Effector memory CD8-positive, alpha-beta T cell (primary cell): ENCODE measurements at places on chromosomes 13 and 19.

GRCh38 chr13:52195401-52195837 is 36.0 kb upstream of the NEK3 start:
- DNase-seq, result peak; percentile 56
- peak overlapping the region; percentile 96 for H3K4me3 ChIP-seq
- H3K4me1 ChIP-seq, result peaks cover 15% of the 10 kb centered on the region

GRCh38 chr13:48125794-48126228 is 30.9 kb upstream of the MED4 start:
- H3K4me1 ChIP-seq, result peaks cover 8% of the 10 kb centered on the region
- no peak overlapping the region for H3K4me3 ChIP-seq
- no peak overlapping the region for H3K27ac ChIP-seq
- peaks cover 4% of the 10 kb centered on the region for H3K36me3 ChIP-seq

DNA sequence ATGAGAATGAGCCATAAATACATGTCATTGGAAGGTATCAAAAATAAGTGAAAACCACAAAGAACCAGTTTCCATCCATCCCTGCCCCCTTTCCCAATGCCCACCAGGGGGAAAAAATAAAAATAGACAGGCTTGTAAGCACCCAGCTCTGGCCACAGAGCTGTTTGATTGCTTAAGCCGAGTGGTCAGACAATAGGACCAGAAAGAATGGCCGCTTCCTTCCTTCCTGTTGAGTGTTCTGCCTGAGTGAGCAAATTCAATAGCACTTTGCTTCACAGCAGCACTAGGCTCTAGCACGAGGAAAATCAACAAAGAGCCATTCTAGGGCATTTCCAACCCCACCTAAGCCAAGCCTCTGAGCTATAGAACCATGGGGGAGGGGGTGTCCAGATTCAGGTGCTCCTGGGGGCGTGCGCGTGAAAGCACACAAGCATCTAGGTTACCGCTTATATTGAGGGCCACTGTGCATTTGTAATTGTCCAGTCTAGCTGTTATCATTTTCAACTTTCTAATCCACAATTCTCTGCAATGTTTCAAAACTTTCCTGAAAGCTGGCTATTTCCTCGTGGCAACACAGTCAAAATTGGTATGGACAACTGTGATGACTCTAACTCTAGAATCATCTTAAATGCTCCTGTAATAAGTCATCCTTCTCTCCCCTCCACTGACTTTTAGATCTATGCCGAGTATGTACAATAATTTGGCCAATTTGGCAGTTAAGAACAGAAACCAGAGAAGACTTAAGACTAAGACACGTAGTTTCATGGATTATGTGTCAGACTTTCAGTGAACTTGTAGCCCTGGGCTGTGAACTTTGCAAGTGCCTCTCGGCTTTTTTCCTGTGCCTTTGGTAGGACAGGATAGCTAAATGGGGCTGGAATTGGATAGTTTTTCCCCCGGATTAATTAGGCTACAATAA is 64.3 kb downstream of the SPRY2 start:
- no peaks in the 10 kb centered on the region for H3K4me1 ChIP-seq
- H3K4me3 ChIP-seq, result no peak overlapping the region
- H3K36me3 ChIP-seq, result no peaks in the 10 kb centered on the region
- DNase-seq, result no peak
- no peak overlapping the region for H3K27ac ChIP-seq
- no peaks in the 10 kb centered on the region for H3K27me3 ChIP-seq

- no peaks in the 10 kb centered on the region for H3K36me3 ChIP-seq
- H3K27ac ChIP-seq, result no peak overlapping the region
- H3K4me3 ChIP-seq, result no peak overlapping the region
- H3K4me1 ChIP-seq, result no peaks in the 10 kb centered on the region
Measured at GRCh38 chr13:110237875-110238817, 68.8 kb downstream of the COL4A1 start.

- H3K4me3 ChIP-seq, result no peak overlapping the region
- no peak overlapping the region for H3K27ac ChIP-seq
- no peaks in the 10 kb centered on the region for H3K4me1 ChIP-seq
- H3K36me3 ChIP-seq, result no peaks in the 10 kb centered on the region
- DNase-seq, result no peak
- H3K27me3 ChIP-seq, result peaks cover 38% of the 10 kb centered on the region
Measured at GRCh38 chr13:75079226-75079625, 402.7 kb downstream of the TBC1D4 start.

GRCh38 chr19:12996406-12997094 is 1.3 kb downstream of the NFIX start:
- peaks cover 9% of the 10 kb centered on the region for H3K4me1 ChIP-seq
- H3K27me3 ChIP-seq, result peaks cover 56% of the 10 kb centered on the region
- peaks cover 13% of the 10 kb centered on the region for H3K36me3 ChIP-seq
- DNase-seq, result no peak
- H3K4me3 ChIP-seq, result peak overlapping the region; percentile 84
- no peak overlapping the region for H3K27ac ChIP-seq

DNA sequence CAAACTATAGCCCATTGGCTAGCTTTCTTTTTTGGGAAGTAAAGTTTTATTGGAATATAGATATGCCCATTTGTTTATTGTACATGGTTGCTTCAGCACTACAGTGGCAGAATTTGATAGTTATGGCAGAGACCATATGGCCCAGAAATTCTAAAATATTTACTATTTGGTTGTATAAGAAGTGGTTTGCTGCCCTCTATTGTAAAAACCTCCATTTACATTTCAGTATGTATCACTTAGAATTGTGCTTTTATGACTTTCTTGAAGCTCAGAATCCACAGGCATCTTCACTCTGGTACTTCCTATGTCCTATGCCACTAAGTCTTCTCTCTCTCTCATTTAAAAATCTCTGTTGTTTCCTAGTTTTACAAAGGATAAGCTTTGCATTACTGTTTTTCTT is 37.7 kb downstream of the DLEU7 start:
- H3K36me3 ChIP-seq, result no peaks in the 10 kb centered on the region
- no peaks in the 10 kb centered on the region for H3K27me3 ChIP-seq
- H3K4me1 ChIP-seq, result peaks cover 5% of the 10 kb centered on the region
- DNase-seq, result no peak

DNA sequence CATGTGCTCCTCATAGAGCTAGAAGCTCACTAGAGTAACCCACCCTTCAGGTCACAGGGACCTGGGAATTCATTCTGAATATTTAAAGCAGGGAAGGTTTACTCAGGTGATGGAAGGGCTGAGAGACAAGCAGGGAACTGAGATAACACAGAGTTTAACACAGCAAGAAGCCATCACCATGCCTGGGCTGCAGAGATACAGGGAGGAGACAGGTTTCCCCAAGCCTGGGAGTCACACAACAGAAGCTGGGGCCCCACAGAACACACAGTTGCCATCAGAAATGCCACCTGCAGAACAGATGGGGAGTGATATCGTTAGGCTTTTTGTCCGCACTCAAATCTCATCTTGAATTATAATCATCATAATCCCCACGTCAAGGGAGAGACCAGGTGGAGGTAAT is 7.9 kb upstream of the CYSLTR2 start:
- H3K4me3 ChIP-seq, result no peak overlapping the region
- H3K4me1 ChIP-seq, result peaks cover 2% of the 10 kb centered on the region
- H3K27me3 ChIP-seq, result peaks cover 5% of the 10 kb centered on the region
- no peak for DNase-seq

DNA sequence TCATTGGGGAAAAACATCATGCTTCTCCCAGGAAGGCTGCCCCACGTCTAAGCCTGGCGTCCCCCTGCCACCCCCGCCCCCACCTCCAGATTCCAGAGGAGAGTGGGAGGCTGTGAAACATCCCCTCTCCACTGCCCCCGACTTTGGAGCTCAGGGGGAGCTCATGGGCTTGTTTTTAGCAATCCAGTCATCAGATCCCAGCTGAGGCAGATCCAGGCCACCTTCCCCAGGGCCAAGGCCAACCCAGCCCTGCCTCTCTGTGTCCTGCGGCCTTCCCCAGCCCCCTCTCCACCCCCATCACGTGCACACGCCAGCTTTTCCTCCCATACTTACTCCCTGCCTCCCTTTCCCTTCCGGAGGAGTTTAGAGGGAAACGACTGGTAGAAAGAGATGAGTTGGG is 38.8 kb downstream of the SHISA2 start:
- H3K27me3 ChIP-seq, result no peaks in the 10 kb centered on the region
- no peak for DNase-seq
- peaks cover 2% of the 10 kb centered on the region for H3K4me1 ChIP-seq
- H3K27ac ChIP-seq, result peak overlapping the region; percentile 74
- no peaks in the 10 kb centered on the region for H3K36me3 ChIP-seq

DNA sequence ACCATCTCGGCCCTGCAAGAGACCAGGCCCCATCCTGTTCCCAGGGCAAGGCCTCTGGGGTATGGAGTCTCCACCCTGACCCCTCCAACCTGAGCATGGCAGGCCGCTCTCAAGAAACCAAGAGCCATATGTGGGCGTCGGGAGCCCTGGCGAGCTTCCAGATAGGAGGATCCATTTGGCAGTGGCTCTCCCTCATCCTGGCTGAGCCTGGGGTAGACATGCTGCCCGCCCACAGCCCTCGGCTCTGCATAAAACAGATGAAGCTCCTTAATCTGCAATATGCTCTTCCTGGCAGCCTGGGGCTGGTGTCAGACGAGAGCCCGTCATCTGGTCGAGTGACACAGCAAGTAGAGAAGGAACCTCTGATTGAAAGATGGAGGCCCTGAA is 6.1 kb downstream of the ATP13A1 start:
- no peak overlapping the region for H3K4me3 ChIP-seq
- DNase-seq, result no peak
- no peak overlapping the region for H3K27ac ChIP-seq

DNA sequence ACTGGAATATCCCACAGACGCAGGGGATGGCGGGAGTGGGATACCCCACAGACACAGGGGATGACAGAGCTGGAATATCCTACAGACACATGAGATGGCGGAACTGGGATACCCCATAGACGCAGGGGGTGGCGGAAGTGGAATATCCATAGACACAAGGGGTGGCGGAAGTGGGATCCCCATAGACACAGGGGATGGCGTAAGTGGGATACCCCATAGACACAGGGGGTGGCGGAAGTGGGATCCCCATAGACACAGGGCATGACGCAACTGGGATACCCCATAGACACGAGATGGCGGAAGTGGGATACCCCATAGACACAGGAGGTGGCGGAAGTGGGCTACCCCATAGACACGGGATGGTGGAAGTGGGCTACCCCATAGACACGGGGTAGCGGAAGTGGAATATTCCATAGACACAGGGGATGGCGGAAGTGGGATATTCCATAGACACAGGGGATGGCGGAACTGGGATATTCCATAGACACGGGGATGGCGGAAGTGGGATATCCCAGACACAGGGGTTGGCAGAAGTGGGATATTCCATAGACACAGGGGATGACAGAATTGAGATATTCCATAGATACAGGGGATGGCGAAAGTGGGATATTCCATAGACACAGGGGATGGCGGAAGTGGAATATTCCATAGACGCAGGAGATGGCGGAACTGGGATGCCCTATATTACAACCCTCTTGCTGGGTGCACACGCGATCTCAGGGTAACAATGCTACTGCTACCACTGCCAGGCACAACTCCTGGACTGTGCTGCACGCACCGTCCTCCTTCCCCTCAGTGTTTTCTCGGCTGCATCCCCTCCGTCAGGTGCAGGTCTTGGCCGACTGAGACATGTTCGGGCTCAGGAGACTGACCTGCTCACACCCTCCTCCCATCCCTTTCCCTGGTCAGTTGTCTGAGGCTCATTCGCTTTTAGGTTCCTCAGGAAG is 28.1 kb downstream of the ZNF787 start:
- no peak for DNase-seq
- peaks cover 18% of the 10 kb centered on the region for H3K4me1 ChIP-seq
- H3K4me3 ChIP-seq, result no peak overlapping the region
- no peak overlapping the region for H3K27ac ChIP-seq
- H3K36me3 ChIP-seq, result peaks cover 19% of the 10 kb centered on the region
- no peaks in the 10 kb centered on the region for H3K27me3 ChIP-seq

DNA sequence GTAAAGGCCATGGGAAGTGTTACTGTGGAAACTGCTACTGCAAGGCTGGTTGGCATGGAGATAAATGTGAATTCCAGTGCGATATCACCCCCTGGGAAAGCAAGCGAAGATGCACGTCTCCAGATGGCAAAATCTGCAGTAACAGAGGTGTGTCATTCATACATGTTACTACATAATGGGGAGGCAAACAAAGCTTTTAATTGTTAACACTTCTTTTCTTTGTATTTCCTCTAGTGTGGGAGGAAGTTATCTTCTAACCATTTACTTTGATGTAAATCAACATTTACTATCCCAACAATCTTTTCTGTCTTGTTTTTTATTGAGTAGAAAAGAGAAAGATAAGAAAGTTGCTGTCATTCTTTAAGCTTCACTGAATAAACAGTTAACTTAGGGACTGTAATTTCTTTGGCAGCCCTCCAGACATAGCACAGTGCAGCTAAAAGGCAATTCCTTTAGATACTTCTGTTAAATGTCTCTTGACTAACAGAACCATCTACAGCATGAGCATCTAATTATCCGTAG is 126.9 kb downstream of the ITGBL1 start:
- no peak for DNase-seq
- H3K4me1 ChIP-seq, result no peaks in the 10 kb centered on the region
- H3K4me3 ChIP-seq, result no peak overlapping the region
- H3K27me3 ChIP-seq, result no peaks in the 10 kb centered on the region

DNA sequence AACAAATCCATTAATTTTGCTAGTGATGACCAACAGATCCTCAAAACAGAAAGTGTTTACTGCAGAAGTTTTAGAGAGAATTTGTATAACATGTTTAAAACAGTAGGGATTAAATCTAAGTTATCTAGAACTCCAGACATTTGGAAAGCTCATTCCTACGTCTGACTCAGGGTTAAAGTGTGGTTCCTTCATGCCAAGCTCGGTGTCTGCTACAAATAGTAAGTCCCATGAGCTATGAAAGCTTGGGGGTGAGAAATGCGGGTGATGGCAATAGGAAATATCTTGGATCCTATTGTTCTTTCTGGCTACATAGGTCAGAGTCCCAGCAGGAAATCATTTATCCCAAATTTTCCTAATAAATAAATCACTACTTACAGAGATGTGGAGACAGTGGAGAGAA is 867.1 kb downstream of the UQCRFS1 start:
- H3K4me3 ChIP-seq, result no peak overlapping the region
- H3K4me1 ChIP-seq, result no peaks in the 10 kb centered on the region
- DNase-seq, result no peak
- no peaks in the 10 kb centered on the region for H3K36me3 ChIP-seq
- no peaks in the 10 kb centered on the region for H3K27me3 ChIP-seq

- H3K27me3 ChIP-seq, result peaks cover 14% of the 10 kb centered on the region
- H3K4me3 ChIP-seq, result peak within 1 kb of the TSS; percentile 94
- DNase-seq, result peak; percentile 100
Measured at GRCh38 chr19:58543826-58544590, at the start of gene TRIM28. Gene TRIM28, plus strand, starts transcription at chr19:58544064. Its CDS starts 694 bp downstream, at chr19:58544758.

- H3K27ac ChIP-seq, result no peak overlapping the region
- DNase-seq, result no peak
- no peaks in the 10 kb centered on the region for H3K36me3 ChIP-seq
- no peaks in the 10 kb centered on the region for H3K27me3 ChIP-seq
- H3K4me1 ChIP-seq, result no peaks in the 10 kb centered on the region
Measured at GRCh38 chr13:93169980-93170379, 56.6 kb upstream of the GPC6 start.
